ENCODE measurements at places on chromosomes 13 and 19. TPM values are rescaled to one million over a fixed set of nuclear protein-coding genes. Genes with fewer than 3 reads are reported as not detected.

DNA sequence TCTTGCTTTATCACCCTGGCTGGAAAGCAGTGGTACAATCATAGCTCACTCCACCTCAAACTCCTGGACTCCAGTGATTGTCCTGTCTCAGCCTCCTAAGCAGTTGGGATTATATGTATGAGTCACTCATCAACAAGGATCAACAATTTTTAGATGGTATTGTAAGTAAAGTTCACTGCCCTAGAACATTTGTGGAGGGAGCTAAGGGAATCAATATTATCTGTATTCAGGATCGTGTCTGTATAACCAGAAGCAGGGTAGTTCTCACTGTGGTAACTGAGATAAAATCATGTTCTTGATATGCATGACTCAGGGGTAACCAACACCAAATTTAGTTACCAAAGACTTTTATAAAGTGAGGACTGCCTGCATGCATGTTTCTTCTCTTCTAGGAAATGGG lies 27.0 kb downstream of the ZMYM5 start:
- peaks cover 6% of the 10 kb centered on the region for H3K4me1 ChIP-seq
- no peaks in the 10 kb centered on the region for H3K27me3 ChIP-seq
- no peak overlapping the region for H3K4me3 ChIP-seq
- no peak overlapping the region for H3K27ac ChIP-seq
- peaks cover 50% of the 10 kb centered on the region for H3K36me3 ChIP-seq

- DNase-seq: no peak
- no peak overlapping the region for H3K27ac ChIP-seq
- no peaks in the 10 kb centered on the region for H3K4me1 ChIP-seq
- H3K4me3 ChIP-seq: no peak overlapping the region
These were observed 43.6 kb downstream of the ANKRD27 start for GRCh38 chr19:32631381-32631780.

DNA sequence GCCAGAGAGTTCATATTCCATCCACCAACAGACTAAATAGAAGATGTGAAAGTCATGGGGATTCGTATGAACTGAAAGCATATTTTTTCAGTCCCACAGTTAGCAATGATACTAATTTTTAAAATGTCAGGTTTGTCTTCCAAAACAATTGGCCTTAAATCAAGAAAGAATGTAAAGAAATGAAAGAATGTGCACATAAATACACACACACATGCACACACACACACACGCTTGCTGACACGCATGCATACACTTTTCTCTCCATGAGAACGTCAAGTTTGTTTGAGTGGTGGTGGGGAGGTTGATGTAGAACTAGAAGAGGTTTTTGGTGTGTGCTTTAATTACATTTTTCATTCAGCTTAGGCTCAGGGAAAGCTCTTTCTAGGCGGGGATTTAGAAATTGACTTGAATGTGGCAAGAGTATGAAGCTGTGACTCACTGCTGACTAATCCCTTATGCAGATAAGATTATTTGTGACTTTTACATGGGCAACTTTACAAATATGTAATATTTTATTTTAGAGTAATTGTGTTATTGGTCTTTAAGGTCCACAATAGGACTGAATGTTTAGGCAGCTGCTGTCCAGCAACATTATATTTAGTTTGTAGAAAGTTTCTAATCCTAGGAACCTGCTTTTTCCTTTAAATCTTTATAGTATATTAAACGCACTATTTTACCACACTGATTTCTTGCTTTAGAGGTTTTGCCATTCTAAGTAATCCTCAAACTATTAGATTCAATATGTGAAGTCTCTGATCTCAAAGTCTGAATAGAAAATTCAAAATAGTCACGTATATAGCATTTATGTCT lies 18.8 kb downstream of the FLT1 start:
- peaks cover 6% of the 10 kb centered on the region for H3K27me3 ChIP-seq
- no peak overlapping the region for H3K27ac ChIP-seq
- DNase-seq: no peak
- H3K36me3 ChIP-seq: no peaks in the 10 kb centered on the region
- H3K4me3 ChIP-seq: no peak overlapping the region

DNA sequence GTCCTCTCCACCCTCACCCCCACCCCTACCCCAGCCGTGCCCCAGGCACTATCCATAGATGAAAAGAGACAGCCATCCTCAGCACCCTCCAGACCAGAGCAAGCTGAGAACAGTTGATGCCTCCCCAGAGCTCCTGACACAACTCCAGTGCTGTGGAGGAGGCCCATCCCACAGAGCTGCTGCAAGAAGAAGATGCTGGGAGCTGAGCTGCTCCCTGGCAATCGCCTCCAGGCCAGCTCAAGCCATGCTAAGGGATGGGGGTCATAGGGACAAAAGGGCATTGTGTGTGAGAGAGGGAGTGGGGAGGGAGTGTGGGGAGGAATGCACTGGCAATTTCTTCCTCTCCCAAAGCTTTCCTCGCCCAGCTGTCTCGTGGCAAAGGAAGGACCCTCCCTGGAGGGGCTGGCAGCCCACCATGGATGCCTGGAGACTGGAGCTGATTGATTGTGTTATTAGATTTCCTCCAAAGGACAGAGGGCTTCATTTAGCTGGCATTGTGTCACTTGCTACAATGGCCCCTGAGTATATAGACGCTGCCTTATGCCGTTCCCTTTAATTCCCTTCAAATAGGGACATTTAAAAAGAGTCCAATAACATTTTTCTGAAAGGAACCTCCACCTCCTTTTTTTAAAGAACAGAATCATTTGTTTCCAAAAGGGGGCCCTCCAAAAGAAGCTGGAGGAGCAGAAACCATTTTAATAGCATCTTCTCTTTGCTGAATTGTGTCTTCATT lies 476.4 kb downstream of the FOXO1 start:
- peaks cover 8% of the 10 kb centered on the region for H3K36me3 ChIP-seq
- H3K4me3 ChIP-seq: peak overlapping the region; percentile 74
- no peak for DNase-seq
- peak overlapping the region; percentile 98 for H3K27ac ChIP-seq

The ZNF284 gene
- 2.5 TPM for total RNA-seq
